ENCODE measurements at places on chromosomes 2 and 18. TPM values are rescaled to one million over a fixed set of nuclear protein-coding genes. Genes with fewer than 3 reads are reported as not detected.

Gene SH2D6
- not detected for total RNA-seq

Gene KRTCAP3
- total RNA-seq: not detected

Gene ASAP2
- total RNA-seq: 38.9 TPM

Gene AGXT
- not detected for total RNA-seq

Gene HMSD
- total RNA-seq: not detected

Gene ERMN
- 0.34 TPM for total RNA-seq

Gene GPR35
- total RNA-seq: 0.36 TPM

Gene RTP5
- total RNA-seq: not detected

Gene DSC1
- total RNA-seq: not detected

Gene PSME4
- total RNA-seq: 60.8 TPM

Gene CD226
- 0.93 TPM for total RNA-seq

Gene OR6B2
- total RNA-seq: not detected

Gene COMMD1
- 50.2 TPM for total RNA-seq

Gene LRRC30
- not detected for total RNA-seq

Gene PAIP2B
- total RNA-seq: 0.33 TPM

Gene SAG
- total RNA-seq: not detected

Gene HOXD13
- not detected for total RNA-seq

Gene IL36RN
- not detected for total RNA-seq

Gene SPDYA
- 0.62 TPM for total RNA-seq

Gene PSD4
- total RNA-seq: 0.67 TPM

Gene MRPS9
- total RNA-seq: 26.0 TPM

Gene PROC
- not detected for total RNA-seq

Gene MC4R
- total RNA-seq: 0.36 TPM

Gene ADAM23
- 18.5 TPM for total RNA-seq

Gene ARHGAP15
- 1.1 TPM for total RNA-seq

Gene RBM43
- 4.1 TPM for total RNA-seq

Gene HAAO
- total RNA-seq: 0.31 TPM

Gene RALB
- 42.5 TPM for total RNA-seq

Gene TM4SF20
- not detected for total RNA-seq

Gene DOK6
- under 0.01 TPM for total RNA-seq

Gene NEUROD1
- not detected for total RNA-seq

Gene LRRTM4
- not detected for total RNA-seq

Gene TMEM37
- not detected for total RNA-seq

Gene MTA3
- 34.9 TPM for total RNA-seq

Gene GAL3ST2
- not detected for total RNA-seq

Gene CTLA4
- total RNA-seq: 11.0 TPM

Gene MFF
- 102 TPM for total RNA-seq

Gene MARCHF4
- total RNA-seq: not detected

Gene EVX2
- total RNA-seq: not detected

Gene ALPI
- not detected for total RNA-seq
